ENCODE measurements at places on chromosomes 3 and 15.

- no peak for DNase-seq
Observed at GRCh38 chr15:85974348-85974705, 105.3 kb upstream of the AGBL1 start.

DNA sequence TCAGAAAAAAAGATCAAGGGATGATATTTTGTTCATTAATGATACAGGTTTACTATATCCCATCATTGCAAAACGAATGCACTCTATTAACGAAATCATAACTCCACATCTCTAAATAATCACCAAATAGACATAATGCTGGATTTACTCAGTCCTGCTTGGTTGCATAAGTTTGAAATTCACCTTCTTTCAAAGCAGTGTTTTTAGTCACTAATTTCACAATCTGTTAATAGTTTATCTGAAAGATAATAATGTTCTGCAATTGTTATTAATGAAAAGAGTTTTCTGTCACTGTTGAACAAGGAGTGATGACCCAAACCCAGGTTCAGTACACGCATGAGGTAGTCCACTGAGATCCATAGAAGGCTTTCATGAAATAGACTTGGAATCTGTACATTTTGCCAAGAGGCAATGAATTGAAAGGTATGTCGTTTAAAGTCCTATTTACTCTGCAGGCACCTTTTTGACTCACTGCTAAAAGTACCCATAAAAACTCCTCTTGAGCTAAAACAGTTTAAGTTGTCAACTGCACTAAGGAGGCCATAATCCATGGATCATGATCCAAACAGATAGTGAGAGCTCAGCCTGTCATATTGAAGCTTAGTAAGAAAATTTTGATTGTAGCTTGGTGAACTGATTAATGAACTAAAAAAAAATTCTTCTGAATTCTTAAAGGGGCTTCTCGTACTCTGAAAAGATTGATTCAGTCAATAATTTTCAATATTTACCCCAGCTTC, 75.6 kb upstream of the MBNL1 start:
- DNase-seq = no peak

- no peak for DNase-seq
Observed at GRCh38 chr3:185318141-185318540, 44.8 kb upstream of the MAP3K13 start.

DNA sequence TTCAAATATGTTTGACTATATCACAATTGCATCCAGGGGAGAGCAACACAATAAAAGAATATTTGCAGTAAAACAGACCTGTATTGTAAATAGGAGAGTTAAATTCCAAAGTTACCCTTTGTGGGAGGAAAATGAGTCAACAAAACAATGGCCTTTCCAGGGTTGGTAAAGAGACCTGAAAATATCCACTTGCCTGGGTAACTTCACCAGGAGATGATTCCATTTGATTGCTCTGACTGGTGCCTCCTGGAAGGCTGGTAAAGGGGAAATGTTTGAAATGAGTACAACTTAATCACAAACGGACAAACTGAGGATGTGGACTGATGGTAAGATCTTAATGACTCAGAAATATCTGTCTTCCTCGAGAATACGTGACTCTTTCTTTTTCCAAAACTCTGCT, 43.6 kb upstream of the SRGAP3 start:
- no peak for DNase-seq

GRCh38 chr15:69666441-69666882, 213.8 kb downstream of the RPLP1 start:
- peak; percentile 4 for DNase-seq

GRCh38 chr3:170220871-170221270, 1.4 kb upstream of the PRKCI start:
- DNase-seq = no peak

GRCh38 chr3:32882189-32882588, 64.4 kb downstream of the TRIM71 start:
- no peak for DNase-seq

DNA sequence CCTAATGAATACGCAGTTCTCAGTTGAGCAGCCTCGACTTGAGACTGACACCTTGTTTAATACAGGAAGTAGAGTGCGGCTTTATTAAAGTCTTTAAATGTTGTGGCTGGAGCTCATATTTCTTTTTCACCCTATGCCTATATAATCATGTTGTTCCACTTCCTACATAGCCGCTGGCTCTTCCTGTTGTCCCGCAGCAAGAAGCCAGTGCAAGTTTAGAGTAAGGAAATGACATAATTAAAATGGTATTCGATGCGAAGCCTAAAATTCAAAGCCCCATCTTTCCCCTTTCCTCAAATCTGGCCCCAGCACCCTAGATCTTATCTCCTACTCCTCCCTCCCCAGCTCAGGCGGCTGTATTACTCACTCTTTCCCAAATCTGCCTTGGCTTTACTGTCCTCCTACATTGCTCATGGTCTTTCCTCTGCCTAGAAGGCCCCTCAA, 7.5 kb upstream of the PHLDB2 start:
- DNase-seq = peak; percentile 82

- no peak for DNase-seq
Observed at GRCh38 chr3:197234947-197235914, 63.2 kb downstream of the DLG1 start.

DNA sequence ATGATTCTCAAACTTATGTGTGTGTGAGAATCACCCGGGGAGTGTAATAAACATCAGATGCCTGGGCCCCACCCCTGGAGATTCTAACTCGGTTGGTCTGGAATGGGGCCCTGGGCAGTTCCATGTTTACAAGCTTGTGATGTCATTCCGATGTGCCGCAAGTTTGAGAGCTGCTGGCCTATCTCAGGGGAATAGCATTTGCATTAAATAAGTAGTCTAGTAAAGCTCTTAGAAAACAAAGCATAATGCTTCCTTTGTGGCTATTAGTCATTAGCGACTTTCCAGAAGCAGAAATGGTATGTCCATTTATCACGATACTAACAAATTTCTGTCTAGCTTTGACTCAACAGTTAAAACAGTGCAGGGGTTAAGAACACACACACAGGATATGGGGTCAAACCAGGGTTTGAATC, 20.9 kb downstream of the PGBD4 start:
- DNase-seq = peak; percentile 19

DNA sequence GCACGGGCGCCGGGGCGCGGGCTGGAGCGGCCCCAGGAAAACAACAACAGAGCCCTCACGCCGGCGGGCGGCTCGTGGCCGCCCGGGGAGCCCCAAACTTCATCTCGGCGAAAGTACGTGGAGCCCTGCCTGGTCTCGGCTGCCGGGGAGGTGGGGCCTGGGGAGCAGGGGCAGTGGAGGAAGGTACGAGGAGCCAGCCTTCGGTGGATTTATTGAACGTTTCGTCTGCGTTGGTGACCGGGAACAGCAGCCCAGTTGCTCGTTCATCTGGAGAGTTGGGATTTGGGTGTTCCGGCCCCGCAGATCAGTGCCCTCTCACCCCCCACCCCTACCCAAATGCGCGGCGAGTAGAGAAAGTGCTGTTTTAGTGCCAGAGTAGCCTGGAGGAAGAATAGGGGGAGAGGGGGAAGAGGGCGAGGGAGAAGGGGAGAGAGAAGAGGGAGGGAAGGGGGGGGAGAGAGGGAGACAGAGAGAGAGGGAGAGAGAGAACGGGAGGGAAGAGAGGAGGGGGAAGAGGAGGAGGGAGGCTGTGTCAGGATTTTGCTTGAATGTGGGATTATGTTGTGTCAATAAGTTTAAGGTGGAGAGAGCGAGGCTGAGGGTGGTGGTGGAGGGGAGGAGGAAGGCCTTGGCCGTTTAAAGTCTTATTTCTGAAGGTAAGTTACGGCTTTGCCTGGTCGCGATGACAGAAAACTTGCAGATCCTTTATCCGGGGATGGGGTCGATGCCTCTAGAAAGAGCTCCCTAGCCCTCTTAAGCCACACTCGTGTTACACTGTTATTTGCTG, 970 bp downstream of the BBX start:
- no peak for DNase-seq

DNA sequence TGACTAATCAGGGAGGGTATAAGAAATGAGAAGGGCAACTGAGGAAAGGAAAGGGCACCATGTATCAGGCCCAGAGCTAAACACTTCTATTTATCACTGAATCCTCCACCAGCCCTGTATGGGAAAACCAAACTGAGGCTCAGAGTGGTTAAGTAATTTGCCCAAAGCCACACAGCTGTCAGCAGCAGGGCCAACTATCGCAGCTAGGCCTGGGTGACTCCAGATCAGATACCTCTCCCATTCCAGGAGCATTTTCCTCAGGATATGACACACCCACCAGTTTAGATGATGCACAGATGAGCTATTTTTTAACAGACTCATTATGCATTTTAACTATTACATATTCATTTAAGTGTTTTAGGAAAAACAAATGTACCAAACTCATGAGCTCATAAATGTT, 14.5 kb downstream of the NUP210 start:
- no peak for DNase-seq

- no peak for DNase-seq
Observed at GRCh38 chr3:133274477-133274876, 125.4 kb upstream of the BFSP2 start.

DNA sequence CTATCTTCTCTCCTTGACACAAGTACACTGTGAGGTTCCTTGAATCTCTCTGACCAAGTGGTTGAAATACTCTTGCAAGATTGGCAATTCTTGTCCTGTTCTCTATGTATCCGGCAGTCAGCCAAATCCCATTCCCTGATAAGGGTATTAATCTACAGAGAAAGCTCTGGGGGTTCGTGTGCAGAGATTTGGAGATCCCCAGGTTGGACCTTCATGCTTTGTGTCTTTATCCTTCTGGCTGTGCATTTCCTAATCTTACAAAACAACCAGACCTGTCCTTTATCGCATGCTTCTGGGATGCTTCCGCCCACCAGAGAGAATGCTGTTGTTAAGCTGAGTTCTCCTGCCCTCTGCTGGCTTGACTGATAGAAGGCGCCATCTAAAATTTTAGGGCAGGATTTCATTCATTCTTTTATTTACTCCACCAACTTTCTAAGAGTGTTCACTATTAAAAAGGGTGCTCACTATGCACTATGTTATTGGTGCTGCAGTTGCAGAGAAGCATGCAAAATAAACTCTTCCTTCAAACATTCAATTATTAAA, 8.6 kb upstream of the SST start:
- DNase-seq = no peak

DNA sequence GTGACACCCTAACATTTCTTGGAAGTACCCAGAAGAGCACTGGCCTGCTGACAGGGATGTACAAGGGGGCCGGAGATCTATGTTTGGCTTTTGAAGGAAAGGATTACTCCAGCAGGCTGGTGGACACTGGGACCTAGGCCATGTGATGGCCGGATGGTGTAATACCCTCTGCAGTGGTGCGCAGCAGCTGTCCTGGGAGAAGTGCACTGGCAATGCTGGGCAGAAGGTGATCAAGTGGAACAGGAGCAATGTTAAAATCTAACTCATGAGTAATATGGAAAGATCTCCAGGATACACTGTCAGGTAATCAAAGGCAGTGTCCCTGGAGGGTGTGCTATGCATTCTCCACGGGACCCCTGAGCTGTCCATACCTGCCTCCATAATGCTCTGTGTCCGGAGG, 71.2 kb upstream of the POMGNT2 start:
- no peak for DNase-seq

DNA sequence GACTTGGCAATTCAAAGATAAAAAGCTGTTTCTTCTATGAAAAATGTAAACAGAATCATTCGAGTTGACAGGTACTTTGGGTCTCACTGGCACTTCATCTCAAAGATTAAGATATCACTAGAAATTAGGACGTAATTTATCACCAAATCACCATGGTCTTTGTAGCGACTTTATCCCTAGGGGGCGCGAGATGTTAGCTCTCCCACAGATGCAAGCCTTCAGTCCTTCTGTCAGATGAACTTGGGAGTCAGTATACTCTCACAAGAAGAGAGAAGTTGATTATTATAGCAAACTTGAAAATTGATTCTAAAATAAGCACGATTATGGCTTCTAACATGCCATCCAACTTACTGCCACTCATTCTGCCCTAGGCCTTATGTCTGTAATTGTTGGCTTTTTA, 150.3 kb downstream of the ALCAM start:
- DNase-seq = no peak

- no peak for DNase-seq
Observed at GRCh38 chr3:169564883-169565282, 98.6 kb downstream of the MECOM start.

- DNase-seq = no peak
Observed at GRCh38 chr3:126939338-126939718, 43.6 kb upstream of the PLXNA1 start.

GRCh38 chr15:62109982-62110851, 43.4 kb downstream of the C2CD4A start:
- DNase-seq = peak; percentile 23

DNA sequence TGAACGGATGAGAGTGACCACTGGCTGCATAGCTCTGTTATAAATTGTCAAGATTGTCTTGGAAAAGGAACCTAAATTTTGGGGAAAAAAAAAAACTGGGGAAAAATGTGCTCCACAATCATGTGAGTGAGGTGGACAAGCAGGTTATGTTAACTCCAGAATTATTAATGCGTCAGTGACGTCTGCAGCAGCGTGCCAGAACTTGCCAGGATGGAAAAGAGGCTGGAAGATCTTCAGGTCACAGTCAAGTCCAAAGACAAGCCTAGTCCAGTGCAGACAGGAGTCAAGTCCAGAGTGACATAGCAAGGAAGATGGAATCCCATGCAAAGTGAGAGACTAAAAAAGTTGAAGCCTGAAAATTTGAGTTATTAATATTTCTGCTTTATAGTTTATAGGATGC, 140.6 kb downstream of the RYR3 start:
- no peak for DNase-seq

DNA sequence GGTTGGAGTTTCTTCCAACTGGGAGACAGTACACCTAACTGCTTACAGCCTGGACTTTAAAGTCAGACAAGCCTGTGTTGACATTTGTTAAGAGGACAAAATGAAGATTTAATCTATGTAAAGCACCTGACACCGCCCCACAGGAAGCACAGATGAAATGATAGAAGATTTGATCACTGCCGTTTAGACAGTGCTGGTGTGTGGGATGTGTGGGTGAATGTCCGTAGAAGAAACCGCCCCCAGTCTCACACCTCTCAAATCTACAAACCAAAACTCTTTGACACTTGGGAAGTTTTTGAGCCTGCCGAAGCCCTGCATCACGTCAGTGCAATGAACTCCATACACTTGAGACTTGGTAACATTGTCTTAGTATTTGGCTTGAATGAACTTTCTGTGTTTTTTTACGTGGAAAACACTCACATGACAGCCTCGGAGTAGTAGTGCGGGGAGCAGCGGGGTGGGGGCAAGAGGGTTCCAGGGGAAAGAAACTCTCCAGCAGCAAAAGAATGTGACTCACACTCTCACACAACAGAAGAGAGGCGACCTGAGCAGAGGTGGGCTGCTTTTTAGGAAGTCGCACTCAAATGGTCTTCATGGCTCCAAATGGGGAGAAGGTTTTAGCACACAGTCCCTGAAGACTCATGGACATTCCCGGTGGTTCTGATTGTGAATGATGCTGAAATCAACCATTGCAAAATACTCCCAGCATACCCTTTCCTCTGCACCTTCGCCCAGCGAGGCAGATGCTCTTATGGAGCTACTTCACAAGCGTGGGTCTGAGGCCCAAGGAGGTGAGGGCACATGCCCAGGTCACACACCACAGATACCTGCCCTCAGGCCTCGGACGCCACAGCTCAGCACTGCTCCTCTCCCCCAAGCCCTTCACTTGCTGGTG, 79.2 kb downstream of the SRGAP3 start:
- DNase-seq = no peak

GRCh38 chr15:26197719-26198118, 334.6 kb upstream of the ATP10A start:
- no peak for DNase-seq
